ENCODE measurements at places on chromosomes 11 and 22.

GRCh38 chr11:87878373-87878825, 296.8 kb downstream of the RAB38 start:
- DNase-seq, result no peak

- DNase-seq, result no peak
These were observed 3.7 kb upstream of the IGLL1 start for GRCh38 chr22:23583836-23584235.

DNA sequence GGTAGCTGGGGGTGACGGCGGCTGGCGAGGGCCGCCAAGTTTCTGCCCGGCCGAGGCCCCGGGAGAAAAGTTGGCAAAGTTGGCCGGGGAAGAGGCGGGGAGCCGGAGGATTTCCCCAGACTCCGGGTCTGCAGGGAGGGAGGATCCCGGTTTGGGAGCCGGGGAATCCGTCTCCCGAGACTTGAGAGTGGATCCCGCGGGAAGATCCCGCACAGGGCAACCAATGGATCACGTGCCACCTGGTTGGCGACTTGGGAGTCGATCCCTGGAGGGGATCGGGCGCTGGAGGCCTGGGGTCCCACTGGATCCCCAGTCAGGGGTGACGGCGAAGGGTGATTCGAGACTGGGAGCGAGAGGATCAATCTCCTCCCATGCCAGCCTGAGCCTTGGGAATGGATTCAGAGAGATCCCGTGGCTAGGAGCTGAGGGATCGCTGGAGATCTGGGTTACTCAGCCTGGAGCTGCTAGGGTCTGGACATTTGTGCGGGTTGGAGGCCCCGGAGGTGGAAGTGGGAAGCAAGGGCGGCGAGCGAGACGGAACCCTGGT, 394 bp downstream of the KIAA1671 start:
- no peak for DNase-seq

- no peak for DNase-seq
These were observed 18.3 kb downstream of the PIK3IP1 start for GRCh38 chr22:31274017-31274416.

GRCh38 chr22:41564563-41564962, 3.8 kb downstream of the CSDC2 start:
- no peak for DNase-seq

- DNase-seq, result peak; percentile 97
These were observed at the start of gene SFI1 for GRCh38 chr22:31496007-31496734. Gene SFI1 (plus strand): TSS chr22:31496536. CDS start chr22:31508285, 11,749 bp downstream.

DNA sequence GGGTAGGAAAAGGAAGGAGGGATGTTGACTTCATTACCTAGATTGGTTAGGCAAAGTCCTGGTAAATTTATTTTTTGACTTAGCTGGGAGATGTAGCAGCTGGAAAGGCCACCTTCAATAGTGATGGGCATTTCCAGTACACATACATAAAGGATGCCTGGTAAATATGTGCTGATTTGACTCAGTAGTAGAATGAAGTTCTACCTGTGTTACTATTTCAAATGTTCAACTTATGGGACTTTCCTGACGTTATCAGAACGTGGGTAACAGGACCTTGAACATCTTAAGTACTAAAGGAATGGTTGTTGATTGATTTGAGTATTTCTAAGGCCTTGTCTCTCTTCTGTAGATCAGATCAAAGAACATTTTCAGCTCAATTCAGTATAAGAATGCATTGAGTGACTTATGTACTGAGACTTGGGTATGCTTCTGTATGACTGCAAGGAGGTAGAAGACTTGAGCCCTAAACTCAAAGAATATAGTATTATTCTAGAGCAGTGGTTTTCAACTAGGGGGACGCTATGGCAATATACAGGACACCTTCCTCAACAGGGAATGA, 27.1 kb downstream of the RNF121 start:
- no peak for DNase-seq

DNA sequence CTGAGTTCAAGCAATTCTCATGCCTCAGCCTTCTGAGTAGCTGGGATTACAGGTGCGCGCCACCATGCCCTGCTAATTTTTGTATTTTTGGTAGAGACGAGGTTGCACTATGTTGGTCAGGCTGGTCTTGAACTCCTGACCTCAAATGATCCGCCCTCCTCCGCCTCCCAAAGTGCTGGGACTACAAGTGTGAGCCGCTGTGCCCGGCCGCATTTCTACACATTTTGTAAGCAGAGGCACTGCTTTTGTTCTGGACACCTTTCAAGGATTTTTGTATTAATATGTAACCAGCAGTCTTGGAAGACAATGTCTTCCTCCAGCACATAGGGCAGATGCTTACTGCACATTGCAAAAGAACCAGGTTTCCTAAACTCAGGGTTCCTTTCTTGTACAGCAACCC, 11.4 kb upstream of the VSIG10L2 start:
- no peak for DNase-seq

GRCh38 chr11:70019576-70020011, 58.5 kb upstream of the ANO1 start:
- no peak for DNase-seq

DNA sequence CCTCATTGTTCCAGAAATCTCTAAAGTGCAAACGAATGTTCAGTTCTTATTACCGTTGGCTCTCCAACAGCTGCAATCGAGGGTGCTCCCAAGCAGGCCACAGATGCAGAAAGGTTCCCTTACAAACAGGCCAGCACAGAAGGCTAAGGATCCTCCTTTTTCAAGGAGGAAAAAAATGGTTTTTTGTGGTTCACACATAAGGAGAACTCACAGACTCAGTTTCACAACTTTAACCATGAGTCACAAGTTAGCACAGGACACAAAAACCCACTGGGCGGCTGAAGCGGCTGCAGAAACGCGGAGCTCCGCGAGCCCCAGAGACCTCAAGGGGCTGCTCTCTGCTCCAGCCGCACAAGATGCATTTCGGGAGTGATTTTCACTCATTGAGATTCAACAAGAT, 98.2 kb upstream of the PRR5 start:
- DNase-seq, result no peak

GRCh38 chr11:117803896-117804295, 6.9 kb upstream of the DSCAML1 start:
- no peak for DNase-seq

- no peak for DNase-seq
These were observed 25.0 kb downstream of the MED15 start for GRCh38 chr22:20532256-20532993.

DNA sequence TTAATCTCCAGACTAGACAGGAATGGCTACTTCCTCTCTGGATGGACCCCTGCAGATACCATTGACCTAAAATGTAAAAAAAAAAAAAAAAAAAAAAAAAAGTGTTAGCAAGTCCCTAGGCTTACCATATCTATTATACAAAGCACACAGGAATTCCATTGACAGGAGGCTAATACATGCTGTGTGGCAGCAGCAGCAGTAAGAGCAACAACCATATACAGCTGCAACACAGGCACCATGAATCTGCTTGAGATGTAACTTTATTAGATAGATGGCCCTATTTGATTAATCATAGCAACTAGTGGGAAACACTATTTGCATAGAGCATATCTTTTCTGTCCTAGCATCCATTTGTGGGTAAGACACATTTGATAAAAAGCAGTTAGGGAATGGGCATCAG, 1447.1 kb downstream of the FAM181B start:
- DNase-seq, result no peak

GRCh38 chr11:66607126-66607834, 9.2 kb upstream of the RBM14 start:
- DNase-seq, result no peak

- DNase-seq, result no peak
These were observed 189.6 kb upstream of the SYN3 start for GRCh38 chr22:33247758-33248157.

GRCh38 chr22:23236440-23237184, 56.3 kb downstream of the BCR start:
- no peak for DNase-seq

- DNase-seq, result no peak
These were observed 21.9 kb upstream of the CACNG2 start for GRCh38 chr22:36725366-36726006.

- DNase-seq, result no peak
These were observed 6.4 kb upstream of the CCDC86 start for GRCh38 chr11:60835534-60835846.

GRCh38 chr22:41050883-41051282, 41.5 kb upstream of the EP300 start:
- DNase-seq, result no peak

DNA sequence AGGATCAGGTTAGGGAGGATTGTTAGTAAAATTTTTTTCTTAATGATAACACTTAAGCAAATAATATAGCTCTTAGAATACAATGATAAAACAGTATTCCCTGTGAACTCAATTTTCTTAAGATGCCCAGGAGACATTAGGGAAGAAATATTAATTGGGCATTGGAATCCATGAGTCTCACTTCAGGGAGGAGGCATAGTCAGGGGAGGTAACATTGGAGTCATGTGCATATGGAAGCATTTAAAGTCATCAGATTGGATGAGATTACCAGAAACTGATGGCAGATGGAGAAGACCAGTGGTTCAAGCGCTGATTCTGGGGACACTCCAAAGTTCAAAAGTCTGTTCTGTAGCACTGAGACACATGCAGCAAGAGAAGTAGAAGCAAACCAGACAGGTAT, at the start of gene OR9G1:
OR9G1 (plus strand) TSS at position 301 of the 400 bp plus-strand sequence. CDS start 1,293 bp downstream, outside the sequence.
- no peak for DNase-seq

DNA sequence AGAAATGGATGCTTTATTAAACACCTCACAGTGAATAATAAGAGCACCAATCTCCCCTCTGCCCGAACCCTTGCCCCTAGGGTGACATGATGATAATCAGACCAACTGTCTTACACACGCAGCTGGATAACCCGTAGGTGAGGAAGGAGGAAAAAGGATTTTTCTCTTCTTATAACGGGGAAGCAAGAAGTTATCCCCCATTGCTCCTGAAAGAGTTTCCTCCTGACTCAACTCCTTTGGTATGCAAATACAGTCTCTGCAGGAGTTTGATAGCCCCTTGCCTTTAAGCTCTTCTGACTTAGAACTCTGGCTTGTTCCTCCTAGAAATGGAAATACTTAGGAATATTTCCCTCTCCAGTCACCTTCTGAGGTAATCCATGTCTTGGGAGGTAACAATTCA, 455.8 kb downstream of the TMEM135 start:
- DNase-seq, result no peak

DNA sequence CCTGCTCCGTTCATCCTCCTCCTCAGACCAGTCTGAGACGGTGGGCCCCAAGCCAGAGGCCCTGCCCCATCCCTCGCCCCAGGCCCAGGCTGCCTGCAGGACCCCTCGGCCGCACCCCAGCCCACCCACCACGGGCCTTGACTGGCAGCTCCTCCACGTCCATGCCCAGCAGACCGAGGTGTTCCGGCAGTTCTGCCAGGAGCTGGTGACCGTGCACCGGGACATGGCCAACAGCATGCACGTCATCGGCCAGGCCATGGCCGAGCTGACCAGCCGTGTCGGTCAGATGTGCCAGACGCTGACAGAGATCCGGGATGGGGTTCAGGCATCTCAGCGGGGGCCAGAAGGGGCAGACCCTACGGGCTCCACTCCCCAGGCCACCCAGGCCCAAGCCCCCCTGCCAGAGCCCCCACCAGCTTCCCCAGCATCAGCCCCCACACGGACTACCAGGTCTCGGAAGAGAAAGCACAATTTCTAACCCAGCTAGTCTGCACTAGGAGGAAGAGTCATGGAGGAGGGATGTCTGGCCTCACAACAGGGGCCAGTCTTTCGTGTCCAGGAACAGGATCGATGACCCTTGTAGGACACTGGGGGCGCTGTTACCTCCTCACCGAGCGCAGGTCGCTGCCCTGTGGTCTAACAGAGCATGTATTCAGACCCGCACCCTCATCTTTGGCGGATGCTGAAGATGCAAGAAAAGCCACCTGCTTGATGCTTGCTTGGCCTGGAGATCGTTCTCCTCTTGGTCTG, 66.3 kb downstream of the PRDM11 start:
- DNase-seq, result no peak

- DNase-seq, result no peak
These were observed 239.7 kb upstream of the API5 start for GRCh38 chr11:43072096-43072495.

DNA sequence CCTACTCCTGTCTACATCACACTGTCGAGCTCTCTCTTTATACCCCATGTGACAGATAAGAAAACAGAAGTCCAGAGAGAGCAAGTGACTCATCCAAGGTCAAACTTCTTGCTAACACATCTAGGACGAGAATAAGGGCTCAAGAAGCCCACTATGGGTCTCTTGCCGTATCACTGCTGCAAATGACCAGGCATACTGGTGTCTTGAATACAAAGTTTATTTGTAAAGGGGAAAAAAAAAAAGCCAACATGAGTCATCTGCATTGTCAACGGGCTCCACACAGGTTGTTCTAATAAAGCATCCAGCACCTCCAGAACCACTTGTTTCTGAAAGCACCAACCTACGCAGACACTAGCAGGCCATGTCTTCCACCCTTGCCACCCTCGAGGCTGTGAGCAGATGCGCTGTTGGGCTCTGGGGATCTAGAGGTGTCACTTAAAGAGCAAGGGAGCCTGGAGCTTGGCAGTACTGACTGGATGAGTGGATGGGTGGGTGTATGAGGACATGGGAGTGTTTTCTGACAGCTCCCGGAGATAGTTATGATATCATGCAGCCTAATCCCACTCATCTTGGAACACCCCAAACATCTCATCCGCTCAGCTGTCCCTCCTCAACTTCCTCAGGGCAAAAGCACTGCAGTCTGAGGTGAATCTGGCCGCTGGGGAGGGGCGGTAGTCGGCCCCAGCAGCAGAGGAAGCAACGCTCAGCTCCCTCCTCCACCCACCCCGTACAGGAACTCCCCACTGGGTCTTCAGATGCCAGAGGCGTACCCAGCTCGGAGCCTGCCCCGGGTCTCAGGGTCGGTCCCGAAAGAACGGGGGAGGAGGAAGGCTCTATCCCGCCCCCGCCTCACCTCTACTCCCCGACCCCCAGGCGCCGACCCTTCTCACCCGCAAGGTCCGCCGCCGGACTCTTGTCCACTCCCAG, 1.0 kb downstream of the SMCO4 start:
- peak; percentile 45 for DNase-seq
